ENCODE measurements at places on chromosomes 7 and 10. TPM values are rescaled to one million over a fixed set of nuclear protein-coding genes. Genes with fewer than 3 reads are reported as not detected.

Gene CACNB2
- 0.39 TPM for total RNA-seq

DNA sequence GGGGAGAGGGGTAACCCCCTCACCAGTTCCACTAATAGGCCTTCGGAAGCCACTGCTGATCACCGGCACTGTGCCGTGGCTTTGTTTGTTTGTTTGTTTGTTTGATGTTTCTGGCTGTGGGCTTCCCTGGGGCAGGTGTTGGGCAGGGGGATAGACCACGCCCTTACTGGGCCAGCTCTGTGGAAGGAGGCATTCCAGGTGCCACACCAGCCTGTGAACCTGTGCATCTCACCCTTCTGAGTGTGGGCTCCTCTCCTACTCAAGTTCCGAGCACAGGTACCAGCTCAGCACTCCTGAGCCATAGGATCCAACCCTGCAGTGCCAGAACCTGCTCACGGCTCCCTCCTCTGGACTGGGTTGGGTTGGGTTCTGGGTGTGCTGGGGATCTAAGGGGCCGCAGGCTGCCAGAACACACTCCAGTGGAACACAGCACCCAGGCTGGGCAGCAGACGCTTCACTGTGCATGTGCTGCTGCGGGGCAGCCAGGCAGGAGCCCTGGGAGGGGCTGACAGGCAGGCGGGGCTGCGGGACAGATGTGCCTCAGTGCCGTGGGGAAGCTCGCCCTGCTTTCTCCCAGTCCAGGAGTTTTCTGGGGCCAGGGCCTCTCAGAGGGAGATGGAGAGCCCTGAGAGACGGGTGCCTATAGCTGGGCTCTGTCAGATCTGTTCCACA is 1053.9 kb downstream of the CNTNAP2 start:
- DNase-seq: no peak

DNA sequence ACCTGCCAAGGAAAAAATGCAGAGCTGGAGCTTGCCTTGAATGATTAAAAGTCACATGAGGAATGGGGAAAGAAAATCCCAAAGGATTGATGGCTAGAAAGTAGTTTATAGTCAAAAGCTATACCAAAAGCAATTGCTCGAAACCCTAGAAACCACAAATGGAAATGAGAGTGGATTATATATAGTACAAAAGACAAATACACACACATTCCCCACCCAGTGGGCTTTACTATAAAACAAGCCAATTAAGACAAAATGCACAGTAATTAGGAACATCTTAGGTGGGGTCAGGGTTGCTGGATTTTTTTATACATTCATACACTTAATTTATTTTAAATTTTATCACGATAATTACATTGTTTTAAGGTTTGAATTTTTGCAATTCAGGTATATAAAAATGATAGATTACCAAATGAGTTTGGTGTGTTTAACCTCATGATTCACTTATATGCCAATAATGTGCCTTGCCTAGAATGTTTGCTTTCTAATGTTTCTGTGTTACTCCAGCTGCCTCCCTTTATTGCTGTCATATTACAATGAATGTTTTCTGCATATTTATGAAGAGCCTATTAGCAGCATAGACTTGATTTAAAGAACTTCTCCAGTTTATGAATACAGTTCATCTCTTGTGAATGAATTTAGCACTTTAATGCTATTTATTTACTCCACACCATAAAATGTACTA is 421.3 kb downstream of the EXOC4 start:
- DNase-seq: no peak

Gene CPA4
- not detected for total RNA-seq

DNA sequence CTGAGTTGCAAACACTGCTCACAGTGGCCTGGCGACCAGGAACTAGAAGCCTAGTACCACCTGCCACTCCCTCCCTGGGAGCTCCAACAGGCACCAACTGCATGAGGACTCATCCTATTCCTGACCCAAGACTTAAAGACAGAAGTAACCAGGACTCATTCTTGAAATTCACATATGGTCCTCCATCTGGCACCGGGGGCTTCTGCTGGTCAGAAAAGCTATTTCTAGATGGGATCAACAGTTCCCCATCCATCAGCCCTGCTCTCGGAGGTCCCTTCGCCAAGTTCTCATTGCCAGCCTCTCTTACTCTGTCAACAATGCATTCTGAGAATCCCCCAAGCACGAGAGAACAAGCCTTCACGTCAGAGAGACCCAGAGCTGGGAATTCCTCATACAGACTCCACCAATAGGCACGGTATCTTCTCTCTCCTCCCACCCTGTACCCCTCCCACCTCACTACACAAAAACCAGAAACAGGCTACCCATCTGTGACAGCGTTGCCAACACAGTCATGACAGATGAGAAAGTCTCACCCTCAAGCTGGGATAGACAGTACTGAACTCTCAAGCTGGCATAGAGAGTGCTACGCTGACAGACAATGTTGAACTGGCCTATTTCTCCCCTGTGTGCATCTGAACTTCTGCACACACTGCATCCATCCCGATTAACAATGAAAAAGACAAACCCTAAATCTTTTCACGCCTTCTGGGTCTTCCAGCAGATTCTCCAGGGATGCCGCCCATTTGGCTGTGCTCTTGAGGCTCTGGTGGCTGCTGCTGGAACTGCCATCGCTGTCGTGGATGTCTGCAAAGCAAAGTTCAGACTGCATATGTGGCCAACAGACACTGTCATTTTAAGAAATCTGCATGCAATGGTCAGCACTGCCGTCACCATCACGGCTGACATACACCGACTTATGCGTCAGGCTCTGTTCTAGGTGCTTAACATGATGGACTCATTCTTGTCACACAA is 15.6 kb downstream of the RGS10 start:
- DNase-seq: no peak

DNA sequence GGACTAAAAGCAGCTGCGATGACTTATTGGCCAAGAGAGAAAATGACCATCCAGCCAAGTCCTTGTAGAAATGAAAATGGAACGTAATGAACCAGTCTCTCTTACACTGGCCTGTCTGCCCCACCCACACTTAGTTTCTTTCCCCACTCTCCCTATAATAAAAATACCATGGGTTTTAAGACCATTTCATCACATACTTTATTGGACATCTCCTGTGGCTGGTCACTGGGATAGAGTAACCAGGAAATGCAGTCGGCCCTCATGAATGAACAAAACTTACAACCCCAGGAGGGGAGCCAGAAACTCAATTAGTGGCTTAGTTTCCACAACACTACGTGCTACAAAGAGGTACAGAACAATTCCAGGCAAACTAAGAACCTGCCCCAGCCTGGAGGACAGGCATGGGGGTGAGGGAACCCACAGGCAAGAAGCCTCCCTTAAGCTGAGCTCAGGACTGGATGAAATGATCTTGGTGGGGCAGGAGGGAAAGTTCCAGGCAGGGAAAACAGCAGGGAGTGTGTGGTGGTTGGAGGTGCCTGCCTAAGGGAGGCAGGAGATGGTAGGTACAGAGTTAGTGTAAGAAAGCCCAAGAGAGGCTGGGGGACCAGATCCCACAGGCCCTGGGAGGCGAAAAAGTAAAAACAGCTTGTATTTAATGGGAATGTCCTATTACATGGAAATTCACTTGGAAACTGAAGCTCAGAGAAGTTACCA is 29.6 kb downstream of the MKI67 start:
- no peak for DNase-seq

Gene GALNT17
- total RNA-seq: not detected

Gene PAPSS2
- total RNA-seq: not detected

DNA sequence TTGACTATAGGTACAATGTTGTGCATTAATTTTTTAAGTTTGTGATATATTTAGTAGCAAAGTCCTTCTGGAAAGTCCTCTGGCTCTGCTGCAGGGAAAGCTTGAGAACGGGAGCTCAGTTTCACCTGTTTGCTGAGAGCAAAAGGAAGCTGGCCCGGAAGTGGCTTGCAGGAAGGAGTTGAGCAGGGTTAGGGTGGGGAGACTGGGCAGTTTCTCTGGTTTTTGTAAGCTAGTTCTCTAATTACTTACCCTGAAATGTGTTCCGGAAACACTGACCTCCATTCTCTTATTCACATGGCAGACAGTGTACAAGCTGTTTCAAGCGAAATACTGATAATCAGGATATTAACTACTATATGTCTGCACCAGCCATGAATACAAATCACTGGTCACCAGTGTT is 22.3 kb downstream of the MAP3K8 start:
- no peak for DNase-seq

DNA sequence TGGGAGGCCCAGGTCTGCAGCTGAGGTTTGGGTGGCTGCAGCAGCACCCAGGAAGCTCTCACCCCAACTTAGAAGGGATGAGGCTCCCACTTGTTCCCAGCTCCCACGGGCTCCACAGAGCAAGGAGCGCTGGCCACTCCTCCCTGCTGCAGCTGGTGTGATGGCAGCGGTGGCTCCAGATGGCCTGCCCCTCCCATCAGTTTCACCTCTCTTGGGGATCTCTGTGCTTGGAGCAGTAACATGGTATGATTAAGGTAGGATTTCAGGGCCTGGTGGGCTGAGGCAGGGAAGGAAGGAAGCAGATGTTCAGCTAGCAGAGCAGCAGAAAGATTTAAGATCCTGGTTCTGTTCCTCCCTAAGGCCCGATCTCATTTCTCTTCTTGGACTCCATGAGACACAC is 66.8 kb upstream of the KIF5B start:
- DNase-seq: no peak

Gene RNF32
- total RNA-seq: 0.81 TPM

DNA sequence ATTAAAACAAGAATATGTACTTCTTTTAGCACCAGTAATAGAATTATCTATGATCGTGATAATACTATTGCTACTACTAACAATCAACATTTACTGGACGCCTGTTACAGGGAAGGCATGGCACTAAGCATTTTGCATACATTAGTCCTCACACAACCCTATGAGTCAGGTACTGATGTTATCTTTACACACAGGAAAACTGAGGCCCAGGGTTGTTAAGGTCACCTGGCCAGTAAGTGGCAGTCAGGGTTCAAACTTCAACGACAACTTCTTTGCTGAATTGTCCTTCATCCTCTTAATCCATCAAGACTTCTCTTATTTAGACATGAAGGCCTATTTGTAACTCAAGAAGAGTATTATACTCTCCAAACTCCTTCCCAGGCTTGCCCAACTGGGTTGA is 41.9 kb upstream of the ACSL5 start:
- DNase-seq: no peak

GRCh38 chr7:155094636-155095135 is 24.6 kb downstream of the HTR5A start:
- DNase-seq: no peak

GRCh38 chr7:12030116-12030515 is 181.0 kb upstream of the TMEM106B start:
- DNase-seq: no peak

DNA sequence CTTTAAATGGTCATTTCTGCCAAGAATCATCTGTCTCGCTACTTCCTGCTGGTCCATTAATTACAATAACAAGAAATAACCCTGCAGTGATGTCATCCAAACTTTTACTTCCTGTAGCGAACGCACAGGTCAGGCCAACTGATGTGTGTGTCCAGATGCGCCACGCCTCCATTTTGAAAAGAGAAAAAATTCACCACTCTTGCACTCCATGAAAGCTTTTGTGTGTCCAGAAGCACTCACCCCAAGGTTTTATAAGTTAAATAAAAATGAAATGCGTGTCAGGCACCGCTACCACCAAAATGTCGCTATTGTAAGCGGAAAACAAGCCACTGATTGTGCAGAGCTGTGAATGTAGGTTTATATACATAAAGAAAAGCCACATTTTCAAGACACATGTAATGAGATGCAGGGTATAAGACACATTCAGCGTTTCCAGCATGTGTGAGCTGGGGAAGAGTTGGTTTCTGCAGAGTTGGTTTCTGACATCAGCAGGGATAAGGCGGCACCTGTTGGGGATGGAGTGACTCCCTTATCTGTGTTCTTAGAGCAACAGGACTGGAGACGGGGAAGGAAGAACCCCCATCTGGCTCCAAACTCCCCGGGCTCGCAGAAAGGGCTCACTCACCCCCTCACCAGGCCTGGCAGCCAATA is 83.3 kb downstream of the CTBP2 start:
- no peak for DNase-seq

- DNase-seq: no peak
Measured at GRCh38 chr10:84337199-84337598, 8.8 kb downstream of the CCSER2 start.

GRCh38 chr10:75408509-75408875 is 6.9 kb upstream of the ZNF503 start:
- no peak for DNase-seq

DNA sequence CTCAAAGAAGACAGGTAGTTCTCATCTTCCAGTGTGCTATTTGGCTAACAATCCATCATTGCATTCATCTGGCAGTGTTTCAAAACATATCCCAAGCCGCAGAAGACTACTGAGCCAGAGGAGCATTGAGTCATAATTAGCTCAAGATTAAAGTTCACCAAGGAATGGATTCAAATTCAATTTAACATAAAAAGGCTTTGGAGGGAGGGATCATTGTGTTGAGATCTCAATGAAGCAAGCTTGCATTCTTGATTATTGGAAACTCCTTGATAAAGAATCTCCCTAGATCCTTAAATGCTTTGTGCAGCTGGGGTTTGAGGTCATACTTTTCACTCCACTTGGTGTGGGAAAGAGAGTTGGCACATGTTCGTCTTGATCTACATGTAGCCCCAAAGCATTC is 142.8 kb upstream of the SEMA3A start:
- no peak for DNase-seq
